Lower lobe of right lung (tissue), 2 donors: ENCODE measurements at places on chromosomes 3 and 15.

DNA sequence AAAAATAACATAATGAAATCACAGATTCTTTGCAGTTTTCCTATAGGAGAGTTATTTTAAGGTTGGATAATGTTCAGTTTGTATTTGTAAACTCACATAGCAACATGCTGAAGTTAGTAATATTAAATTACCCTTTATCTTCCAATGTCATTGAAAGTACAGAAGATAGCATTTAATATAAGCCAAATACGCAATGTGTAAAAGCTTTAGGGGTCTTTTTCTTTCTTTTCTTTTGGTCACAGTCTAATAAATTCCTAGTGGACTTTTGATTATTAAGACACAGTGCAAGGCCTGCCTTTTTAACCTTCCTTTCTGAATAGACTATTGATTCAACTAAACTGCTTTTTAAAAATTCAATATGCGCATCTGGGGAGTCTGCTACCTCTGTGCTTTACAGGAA lies 79.3 kb downstream of the OTOL1 start:
- no peak for DNase-seq

GRCh38 chr15:89361451-89362202 lies 27.0 kb upstream of the POLG start:
- DNase-seq: peak; percentile 67

GRCh38 chr3:127791221-127791913 lies 30.9 kb downstream of the MGLL start:
- no peak for DNase-seq

GRCh38 chr3:190205739-190206138 lies 85.0 kb upstream of the P3H2 start:
- DNase-seq: no peak

DNA sequence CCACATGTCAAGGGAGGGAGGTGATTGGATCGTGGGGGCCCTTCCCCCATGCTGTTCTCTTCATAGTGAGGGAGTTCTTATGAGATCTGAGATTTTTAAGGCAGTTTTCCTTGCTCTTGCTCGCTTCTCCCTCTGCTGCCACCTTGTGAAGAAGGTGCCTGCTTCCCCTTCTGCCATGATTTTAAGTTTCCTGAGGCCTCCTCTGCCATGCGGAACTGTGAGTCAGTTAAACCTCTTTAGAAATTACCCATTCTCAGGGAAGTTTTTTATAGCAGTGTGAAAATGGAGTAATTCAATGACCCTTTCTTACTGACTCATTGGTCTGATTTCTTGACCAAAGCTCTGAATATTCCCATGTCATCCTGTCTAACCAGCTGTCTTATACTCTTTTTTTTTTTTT lies 484.4 kb upstream of the TPRG1 start:
- DNase-seq: no peak

DNA sequence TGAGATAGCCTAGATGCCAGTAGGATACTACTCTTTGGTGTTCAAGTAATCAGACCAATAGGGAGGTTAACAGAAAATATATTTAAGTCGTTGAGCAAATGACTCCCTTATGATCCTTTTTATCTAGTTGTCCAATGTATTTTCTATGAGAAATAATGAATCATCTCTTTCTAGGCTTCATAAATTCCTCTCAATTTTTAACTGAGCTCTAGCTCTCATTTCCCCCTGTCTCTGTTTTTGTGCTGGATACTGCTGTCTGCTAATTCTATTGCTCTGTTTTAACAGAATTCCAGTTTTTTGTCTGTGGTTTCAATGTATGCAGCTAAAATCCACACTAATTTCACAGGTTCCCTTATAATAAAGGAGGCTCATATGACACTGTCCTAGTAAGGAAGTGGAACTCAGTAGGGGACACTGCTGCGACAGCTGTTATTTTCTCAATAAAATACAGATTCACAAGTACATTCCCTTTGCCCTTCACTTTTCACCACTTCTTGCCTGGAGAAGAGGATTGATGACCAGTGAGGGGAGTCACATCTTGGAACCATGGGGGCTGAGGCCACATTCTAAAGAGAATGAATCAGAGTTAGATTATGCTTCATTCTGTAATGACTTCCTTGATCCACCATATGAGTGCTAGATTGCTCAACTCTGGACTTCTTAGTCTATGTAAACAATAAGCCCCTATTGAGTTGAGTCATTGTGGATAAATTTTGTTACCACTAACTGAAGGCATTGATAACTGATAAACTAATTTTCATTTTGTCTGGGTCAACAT lies 558.7 kb upstream of the KCNMB2 start:
- no peak for DNase-seq

GRCh38 chr3:120182613-120183511 lies 88.6 kb upstream of the GSK3B start:
- DNase-seq: no peak

DNA sequence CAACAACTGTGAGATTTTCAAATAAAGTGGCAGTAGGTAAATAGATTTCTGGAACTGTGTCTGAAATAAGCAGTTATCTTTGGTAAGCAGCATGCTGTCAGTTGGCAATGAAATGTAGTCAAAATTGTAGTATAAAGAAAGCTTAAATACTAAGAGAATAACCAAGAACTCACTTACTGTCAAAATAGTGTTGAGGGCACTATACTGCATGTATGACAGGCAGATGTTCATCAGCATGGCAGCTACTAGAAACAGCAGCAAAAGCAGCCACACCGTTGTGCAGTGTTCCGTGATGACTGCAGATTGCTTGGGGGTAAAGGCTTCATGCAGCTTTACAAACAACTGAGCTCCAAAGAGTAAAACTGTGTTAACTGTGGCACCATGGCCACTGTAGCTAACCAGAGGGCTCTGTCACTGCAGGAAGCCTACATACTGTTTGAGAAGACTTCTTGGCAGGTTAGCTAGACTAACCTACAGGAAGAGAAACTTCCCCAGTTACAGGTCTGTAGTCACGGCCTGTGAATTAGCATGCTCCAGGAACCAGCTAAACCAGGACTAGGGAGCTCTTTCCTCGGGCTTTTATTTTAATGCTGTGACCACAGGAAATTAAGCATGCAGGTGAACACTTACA lies 459.7 kb downstream of the TBL1XR1 start:
- DNase-seq: no peak

DNA sequence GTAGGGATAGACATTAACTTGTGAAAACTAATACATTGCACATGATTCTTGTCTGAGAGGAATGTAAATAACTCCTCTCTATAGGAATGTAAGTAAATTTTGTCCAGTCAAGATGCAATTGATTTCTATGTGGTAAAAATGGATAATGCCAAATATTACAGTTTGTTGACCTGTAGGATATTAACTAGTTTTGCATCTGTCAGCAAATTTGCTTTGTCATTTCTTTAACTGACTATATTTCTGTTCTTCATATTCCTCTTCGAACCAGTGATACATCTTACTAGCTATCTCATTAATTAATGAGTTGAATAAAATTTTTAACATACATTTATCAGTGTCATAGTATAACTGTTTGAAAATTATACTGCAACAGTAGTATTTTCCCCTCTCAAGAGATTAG lies 80.4 kb downstream of the EDEM1 start:
- DNase-seq: no peak

DNA sequence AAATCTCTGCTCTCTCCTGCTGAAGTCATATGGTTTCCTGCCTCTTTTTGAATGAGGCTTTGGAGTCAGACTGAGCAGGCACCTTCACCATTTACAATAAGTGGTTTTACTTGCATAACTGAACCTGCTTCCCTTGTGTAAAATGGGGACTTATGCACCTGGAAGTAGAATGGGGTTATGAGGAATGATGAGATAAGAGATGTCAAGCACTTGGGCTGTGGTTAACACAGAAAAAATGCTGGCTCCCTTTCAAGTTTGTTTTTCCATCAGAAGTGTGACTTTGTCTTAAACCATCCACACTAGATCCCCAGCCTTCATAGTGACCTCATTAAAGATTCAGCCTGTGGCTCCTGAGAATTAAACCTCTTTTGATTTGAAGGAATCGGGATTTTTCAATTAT lies 5.2 kb downstream of the EXOSC7 start:
- no peak for DNase-seq

- no peak for DNase-seq
These were observed 211.8 kb downstream of the NAALADL2 start for GRCh38 chr3:175070946-175071345.

DNA sequence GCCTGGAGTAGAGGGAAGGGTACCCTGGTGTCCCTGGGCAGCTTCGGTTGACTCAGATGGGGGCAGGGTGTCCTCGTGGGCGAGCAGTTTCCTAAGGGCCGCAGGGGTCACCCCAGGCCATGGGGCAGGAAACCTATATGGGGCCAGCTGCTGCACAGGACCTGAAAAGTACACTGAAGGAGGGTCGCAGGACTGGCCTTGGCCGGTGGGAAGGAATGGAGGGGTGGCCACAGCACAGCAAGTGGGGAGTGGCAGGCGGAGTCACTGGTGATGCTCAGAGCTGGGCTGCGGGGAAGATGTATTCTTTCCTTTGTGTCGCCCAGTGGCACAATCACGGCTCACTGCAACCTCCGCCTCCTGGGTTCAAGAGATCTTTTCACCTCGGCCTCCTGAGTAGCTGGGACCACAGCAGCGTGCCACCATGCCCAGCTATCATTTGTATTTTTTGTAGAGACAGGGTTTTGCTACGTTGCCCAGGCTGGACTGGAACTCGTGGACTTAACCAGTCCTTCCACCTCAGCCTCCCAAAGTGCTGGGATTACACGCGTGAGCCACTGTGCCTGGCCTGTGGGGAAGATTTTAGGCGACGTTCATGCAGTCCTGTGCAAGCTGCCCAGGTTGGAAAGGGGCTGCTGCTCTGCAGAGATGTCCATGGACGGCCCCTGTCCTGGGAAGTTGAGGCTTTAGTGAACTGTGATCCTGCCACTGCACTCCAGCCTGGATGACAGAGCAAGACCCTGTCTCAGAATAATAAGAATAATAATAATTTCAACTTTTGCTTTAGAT lies 57.2 kb downstream of the EFCAB12 start:
- DNase-seq: no peak

GRCh38 chr3:23490459-23490858 lies 287.3 kb downstream of the UBE2E2 start:
- DNase-seq: no peak

- no peak for DNase-seq
These were observed 90.4 kb downstream of the NAALADL2 start for GRCh38 chr3:174949523-174949922.

DNA sequence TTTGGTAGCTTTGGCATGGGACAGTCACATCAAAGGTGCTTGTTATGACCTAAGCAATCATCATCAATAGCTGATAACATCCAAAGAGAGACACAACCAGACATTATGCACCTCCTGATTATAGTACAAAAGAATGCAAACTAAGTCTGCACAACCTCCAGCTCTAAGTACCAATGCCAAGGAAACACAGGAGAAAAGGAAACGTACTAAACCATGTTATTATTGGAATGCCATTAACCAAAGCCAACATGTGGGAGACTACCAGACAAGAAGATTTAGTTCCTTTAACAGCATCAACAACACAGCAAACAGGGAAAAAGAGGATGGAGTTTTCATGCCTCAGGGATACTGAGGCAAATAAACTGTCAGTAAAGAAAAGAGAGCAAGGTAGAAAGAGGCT lies 61.4 kb downstream of the CD47 start:
- no peak for DNase-seq

- DNase-seq: no peak
These were observed 116.9 kb downstream of the GABRG3 start for GRCh38 chr15:27087651-27088583.

- no peak for DNase-seq
These were observed 76.1 kb downstream of the SYNPR start for GRCh38 chr3:63354160-63354559.

DNA sequence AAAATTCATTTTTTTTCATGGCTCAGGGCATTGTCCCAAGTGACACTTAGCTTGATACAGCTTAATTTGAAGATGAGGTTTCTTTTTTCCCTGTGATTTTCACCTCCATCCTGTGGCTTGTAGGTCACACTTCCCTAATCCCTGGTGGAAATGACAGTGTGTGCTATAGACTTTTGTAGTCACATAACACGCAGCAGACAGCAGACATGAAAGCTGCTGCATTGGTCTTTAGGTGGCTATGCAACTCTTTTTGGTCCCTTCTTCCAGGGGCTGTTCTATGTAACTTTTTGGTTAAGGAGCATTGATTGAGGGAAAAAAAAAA lies 38.8 kb downstream of the TRAK1 start:
- DNase-seq: no peak

GRCh38 chr3:45330510-45331295 lies 57.7 kb upstream of the LARS2 start:
- DNase-seq: no peak

DNA sequence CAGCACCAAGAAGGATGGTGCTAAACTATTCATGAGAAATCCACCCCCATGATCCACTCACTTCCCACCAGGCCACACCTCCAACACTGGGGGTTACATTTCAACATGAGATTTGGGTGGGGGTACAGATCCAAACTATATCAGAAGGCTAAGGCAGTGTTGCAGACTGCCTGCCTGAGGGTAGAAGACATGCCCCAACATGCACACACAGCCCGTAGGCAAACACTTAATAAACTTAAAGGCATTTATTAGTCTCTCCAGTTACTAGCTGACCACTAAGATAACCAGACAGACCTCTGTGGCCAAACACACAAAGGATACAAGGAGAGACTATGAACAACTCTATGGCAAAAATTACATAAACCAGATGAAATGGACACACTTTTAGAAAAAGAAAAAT lies 10.2 kb downstream of the FAM162A start:
- DNase-seq: no peak

DNA sequence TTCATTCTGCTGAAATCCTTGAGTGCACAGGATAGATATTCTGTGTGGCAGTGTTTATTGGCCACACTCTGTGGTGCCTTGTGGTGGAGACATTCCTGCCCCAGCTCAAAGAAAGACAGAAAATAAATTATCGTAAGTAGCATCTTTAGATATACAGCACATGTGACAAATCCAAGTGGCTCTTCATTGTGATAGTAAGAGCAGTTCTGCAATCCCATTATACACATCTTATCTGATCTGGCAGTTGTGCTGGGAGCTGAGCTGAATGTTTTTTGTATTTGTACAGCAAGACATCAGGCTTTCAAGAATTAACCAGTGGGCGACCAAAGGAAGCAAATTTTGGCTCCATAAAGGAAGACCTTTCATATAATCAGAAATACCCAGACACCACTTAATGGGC lies 235.3 kb upstream of the MRPL3 start:
- no peak for DNase-seq

DNA sequence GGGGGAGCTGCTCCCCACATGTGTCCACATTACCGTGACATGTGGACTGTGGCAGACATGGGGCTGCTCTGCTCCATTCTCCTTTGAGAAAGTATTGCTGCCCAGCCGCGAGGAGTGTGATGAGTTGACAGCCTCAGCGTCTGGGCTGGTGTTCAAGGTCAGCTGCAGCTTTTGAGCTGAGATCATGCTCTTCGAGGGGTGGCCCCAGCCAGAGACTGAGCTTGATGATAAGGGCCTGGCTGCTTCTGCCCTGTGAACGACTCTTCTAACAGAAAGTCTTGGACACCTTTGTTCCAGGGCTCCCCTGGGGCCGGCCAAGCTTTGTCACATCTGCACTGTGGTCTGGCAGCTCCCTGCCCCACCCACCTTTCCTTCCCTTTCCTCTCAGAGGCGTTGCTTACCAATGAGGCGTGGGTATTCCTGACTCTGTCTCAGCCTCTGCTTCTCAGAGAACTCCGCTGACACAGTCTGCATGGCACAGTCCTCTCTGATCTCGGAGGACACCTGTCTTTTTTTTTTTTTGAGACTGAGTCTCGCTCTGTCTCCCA lies 86.6 kb downstream of the CHRD start:
- DNase-seq: no peak
